Stimulated activated memory B cell treated with anti-CD40 and anti-IgM and Interleukin-4, amounts not matched to agents 10 μg/mL and 1 μg/mL and 100 μg/mL, for 72 hours (primary cell): ENCODE measurements at places on chromosomes 5 and 9.
A peak's percentile ranks its signal among the peaks of the same experiment; 100 is the strongest.

DNA sequence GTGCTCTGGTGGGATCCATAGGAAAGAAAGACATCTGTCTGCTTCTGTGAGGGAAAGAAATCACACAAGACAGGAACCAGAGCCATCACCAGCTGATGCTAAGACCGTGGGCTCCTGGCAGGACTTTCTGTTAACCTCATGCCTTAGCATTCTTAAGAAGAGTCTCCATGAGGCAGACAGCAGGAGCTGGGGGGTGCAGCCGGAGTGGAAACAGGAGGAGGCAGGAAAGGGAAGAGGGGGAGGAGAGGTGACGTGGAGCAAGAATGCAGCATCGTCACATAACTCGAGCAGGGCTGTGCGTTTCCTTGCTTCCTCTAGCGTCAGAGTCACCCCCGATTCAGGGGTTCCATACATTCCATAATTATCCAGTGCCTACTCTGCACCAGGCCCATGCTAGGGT lies 53.6 kb downstream of the ERGIC1 start:
- ATAC-seq = no peak

GRCh38 chr5:72822944-72823343 lies 6.5 kb downstream of the TNPO1 start:
- no peak for ATAC-seq

DNA sequence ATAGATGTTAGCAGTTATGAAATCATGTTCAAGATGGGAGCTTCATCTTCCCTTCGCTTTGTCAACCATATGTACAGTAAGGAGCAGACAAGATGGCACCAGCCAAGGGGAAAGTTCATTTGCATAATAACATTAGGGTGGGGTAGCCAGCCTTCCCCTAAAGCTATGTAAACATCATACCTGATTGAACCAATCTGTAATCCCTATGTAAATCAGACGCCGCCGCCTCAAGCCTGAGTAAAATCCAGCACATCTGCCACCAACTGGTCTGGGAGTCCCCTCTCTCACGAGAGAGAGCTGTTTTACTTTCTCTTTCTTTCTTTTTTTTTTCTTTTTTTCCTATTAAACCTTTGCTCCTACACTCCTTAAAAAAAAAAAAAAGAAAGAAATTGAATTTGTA lies 30.8 kb upstream of the REEP2 start:
- ATAC-seq = peak; percentile 86

DNA sequence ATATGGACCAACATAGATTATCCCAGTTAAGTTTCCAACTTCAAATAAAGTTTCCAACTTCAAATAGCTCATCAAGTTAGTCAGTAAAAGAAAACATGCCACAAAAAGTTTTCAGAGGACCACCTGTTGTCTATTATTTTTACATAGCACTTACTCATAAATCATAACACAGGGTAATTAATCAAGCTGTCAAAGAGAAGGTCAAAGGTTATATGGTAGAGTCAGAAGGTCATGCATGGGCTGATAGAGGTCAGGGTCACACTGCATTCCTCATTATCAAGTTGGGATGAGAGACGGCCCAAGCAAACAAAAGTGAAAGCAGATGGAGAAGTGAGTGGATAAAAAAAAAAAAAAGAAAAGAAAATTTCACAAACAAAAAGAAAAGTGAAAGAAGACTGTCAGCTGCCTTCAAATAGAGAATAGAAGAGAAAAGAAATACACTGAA lies 145.5 kb upstream of the POU5F2 start:
- ATAC-seq = no peak

DNA sequence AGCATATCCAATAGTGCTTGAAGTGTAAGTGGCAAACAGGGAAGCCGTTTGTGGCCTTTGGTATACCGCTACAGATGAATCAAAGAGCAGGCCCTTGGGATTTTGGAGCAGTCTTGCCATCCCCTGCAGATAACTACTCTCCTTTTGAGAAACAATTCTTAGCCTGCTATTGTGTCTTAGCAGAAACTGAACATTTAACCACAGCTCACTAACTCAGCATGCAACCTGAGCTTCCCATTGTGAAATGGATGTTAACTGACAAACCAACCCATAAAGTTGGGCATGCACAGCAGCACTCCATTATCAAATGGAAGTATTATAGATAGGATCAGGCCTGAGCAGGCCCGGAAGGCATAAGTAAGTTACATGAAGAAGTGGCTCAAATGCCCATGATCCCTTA lies 315.3 kb upstream of the PTGER4 start:
- ATAC-seq = no peak

DNA sequence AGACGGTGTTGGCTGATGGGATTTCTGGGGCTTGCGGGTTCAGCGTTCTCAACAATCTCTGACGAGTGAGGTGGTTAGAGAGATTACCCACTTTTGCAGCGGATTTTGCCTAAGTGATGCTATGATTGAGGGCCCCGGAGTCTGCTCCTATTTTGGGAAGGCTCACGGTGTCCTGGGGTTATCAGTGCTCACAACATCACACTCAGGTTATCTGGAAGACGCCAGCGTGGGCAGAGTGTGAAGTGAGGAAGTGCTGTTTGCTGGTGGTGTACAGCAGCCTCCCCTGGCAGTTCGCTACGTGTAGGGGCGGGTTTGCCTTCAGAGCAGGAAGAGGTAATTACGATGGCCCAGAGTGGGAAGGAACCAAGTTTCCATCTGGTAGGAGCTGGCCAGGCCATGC lies 341.2 kb upstream of the IRX2 start:
- no peak for ATAC-seq

- peak; percentile 91 for ATAC-seq
Measured at GRCh38 chr5:1799602-1800471, at the start of gene MRPL36. Gene MRPL36, minus strand, starts transcription at chr5:1799837. Its CDS starts 902 bp downstream, at chr5:1798935.

- no peak for ATAC-seq
Measured at GRCh38 chr9:72554221-72554641, 32.8 kb downstream of the TMC1 start.

DNA sequence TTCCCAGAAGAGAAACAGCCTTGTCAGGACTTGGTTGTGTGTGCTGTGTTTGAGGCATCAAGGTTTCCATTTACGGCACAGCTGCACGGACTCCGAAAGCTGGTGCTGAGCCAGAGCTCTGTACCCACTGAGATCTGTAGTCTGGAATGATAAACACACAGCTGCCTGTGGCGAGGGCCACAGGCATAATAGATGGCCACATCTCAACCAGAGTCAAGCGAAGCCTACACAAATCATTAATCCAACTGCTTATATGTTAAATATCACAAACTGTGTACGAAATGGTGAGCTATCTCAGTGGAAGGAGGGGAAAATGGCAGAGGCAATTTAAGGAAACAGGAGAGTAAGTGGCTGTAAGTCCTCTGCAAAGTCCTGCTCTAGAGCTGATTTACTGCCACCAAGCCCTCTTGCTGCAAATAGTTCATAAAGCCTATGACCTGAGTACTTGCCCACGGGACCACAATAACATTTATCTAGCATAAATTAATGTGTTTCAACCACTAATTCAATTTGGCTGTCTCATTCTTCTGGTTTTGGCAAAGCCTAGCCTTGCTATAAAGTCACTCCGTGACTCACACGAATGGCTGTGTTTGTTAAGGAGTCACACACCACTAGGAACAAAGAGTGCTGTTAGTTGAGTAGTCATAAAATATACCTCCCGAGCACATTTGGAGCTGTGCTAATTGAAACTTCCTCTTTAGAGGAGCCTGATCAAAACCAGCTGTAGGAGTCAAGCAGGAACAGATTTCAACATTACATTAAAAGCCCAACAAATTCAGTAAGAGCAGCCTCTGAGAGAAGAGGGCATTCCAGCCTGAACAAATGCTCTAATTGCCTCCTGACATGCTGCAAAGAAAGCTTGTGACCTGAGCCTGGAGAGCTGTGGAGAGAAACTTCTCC lies 738.6 kb upstream of the ZNF608 start:
- ATAC-seq = no peak

DNA sequence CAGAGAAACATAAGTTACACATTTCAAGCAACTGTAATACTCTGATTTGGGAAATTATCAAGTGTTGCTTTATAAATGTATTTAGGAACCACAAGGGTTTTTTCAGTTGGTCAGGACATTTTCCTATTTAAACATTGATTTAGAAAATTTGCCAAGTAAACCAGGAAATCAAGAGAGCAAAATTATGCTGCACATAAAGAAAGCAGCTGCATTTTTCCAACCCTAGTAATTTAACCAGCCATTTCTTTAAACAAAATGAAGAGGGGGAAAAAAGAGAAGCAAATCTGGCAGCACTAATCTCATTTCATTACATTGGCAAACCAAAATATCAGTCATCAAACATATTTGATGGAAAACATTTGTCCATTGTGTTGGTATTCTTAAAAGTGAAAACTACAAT lies 271.4 kb downstream of the TLE1 start:
- no peak for ATAC-seq

GRCh38 chr5:168184103-168184502 lies 107.3 kb upstream of the WWC1 start:
- no peak for ATAC-seq

GRCh38 chr5:134046330-134046729 lies 41.6 kb upstream of the VDAC1 start:
- ATAC-seq = no peak

DNA sequence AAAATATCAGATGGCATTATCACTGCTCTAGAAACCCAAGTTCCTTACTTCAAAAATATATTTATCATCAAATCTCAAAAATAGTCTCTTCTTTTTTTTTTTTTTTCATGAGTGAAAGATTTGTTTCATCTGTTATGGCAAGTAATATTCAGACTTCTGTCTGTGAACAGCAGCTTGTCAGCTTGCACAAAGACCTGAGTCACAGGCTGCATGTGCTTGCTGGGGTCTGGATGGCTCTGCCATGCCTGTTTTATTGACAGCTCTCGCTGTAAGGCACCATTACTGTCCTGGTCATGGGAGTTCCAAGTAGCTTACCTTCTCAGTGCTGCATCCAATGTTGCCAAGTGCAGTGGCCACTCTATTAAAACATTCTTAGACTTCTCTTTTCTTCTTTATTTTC lies 456.4 kb downstream of the GADD45G start:
- no peak for ATAC-seq

GRCh38 chr9:675697-676370 lies 165.7 kb upstream of the DMRT1 start:
- no peak for ATAC-seq

GRCh38 chr5:151811593-151812321 lies 40.0 kb downstream of the G3BP1 start:
- ATAC-seq = no peak

DNA sequence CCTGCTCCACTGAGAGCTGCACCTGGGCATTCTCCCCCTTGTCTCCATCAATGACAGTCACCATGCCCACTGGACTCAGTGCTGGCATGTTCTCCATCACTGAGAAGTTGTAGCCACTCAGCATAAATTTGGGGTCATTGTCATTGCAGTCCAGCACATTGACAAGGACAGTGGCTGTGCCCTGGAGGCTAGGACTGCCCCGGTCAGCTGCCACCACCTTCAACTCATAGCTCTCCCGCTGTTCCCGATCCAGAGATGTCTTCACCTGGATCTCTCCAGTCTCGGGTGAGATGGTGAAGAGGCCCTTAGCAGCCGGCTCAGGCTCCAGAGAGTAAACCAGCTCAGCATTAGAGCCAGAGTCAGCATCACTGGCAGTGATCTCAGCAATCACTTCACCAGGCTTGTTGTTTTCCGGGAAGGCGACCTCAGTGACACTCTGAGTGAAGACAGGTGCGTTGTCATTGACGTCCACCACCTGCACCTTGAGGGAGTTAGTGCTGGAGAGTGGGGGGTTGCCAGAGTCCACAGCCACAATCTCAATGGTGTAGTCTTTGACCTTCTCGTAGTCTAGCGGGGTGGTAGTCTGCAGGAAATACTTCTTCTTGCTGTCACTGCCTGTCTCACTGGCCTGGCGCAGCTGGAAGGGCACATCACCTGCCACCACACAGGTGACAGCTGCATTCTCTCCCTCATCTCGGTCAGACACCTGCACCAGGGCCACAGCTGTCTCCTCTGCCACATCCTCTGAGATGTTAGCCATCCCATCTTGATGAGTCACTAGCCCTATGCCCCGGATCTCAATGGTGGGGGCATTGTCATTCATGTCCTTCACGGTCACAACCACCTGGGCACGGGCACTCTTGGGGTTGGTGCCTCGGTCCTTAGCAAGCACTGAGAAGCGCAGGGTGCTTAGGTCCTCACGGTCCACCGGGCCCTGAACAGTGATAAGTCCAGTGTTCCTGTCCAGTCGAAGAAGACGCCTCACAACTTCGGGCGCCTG lies 13.5 kb downstream of the PCDH1 start:
- no peak for ATAC-seq

DNA sequence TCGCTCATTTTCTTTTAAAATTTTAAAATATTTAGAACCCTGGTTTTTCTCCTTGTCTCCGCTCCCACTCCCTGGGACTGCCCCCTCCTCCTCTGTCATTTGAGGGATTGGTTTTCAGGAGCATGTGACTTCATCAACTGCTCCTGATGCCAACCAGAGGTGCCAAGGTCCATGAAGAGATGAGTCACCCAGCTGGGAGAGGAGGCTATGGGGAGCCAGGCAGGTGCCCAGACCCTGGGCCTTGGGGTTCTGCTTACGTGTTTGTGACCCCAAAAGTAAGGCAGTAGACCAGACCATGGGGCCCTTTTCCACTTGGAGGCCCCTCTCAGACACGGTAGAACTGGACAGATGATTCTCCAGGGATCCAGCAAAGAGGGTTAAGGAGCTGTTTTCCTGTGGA lies 167.0 kb downstream of the FGF18 start:
- ATAC-seq = no peak

GRCh38 chr9:127628758-127629467 lies 16.8 kb downstream of the STXBP1 start:
- no peak for ATAC-seq

DNA sequence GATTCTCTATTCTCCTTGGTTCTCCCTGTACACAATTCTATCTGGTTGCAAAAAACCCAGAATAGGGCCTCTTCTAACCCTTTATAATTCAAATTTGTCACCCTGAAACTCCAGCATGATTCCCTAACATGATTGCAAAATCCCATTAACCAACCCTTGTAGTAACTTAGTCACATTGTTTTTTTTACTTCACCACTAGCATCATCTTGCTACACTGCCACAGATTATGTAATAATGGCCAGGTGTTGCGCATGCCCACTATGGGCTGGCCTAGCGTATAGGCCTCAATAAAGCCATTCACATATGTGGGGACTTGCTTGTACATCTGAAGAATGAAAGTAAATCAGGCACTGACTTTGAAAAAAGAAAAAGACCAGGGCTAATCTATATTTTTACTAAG lies 25.7 kb downstream of the FAM170A start:
- ATAC-seq = no peak

DNA sequence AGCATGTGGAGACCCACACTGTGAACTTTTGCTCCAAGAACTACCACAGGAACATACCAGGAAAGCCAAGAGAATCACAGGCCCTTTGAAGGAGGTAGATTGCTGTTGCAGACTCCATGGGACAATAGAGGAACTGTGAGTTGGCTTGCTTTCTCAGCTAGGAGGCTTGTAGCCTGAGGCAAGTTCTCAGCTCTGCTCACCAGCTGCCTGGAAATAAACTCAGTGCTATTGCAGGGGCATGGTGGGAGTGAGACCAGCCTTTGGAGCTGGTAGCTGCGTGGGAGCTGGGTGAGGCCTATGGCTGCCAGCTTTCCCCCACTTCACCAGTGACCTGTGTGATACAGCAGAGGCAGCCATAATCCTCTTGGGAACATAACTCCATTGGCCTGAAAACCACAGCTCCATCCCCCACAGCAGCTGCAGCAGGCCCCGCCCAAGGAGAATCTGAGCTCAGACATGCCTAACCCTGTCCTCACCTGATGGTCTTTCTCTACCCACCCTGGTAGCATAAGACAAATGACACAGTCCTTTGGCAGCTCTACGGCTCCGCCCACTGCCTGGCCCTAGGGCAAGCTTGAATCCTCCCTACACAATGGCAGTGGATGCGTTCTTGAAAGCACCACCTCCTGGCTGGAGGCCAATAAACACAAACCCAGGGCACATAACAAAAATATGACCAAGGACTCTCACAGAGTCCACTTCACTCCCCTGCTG lies 389.5 kb downstream of the KIF4B start:
- no peak for ATAC-seq
